WTC11 (cell line): ENCODE measurements at places on chromosomes 12 and 14.

DNA sequence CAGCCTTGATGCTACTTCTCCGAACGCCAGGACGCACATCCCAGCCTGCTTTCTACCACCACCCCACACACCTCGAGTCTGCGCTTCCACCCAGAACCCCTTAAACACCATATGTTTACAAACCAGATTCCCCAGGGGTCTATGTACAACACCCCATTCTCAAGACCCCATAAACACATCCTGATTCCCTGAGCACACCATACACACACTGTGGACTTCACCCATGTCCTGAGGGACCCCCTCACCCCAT lies 733 bp downstream of the TTC7B start:
- no peak for DNase-seq

- no peak for DNase-seq
These were observed 24.9 kb upstream of the C12orf76 start for GRCh38 chr12:110073049-110073831.

DNA sequence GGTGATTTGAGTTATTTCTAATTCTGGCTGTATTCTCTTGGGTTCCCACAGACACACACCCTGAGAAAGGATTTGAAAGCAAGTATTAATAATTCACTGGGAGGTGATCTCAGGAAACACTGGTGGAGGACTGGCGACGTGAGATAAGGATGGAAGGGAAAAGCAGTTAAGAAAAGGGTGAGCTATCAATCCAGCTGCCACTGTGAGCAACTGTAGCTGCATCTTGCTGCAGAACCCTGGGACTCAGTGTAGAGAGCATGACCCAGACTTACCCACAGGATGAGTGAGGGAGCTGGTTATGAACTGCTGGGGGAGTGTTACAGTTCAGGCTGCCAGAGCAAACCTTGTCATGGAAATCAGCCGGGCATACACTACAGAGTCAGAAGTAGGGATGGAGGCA lies 71.9 kb downstream of the RESF1 start:
- DNase-seq: no peak

- DNase-seq: no peak
These were observed 190.0 kb downstream of the EMP1 start for GRCh38 chr12:13386323-13387039.

- DNase-seq: no peak
These were observed 114.8 kb upstream of the FUT8 start for GRCh38 chr14:65297744-65298143.

DNA sequence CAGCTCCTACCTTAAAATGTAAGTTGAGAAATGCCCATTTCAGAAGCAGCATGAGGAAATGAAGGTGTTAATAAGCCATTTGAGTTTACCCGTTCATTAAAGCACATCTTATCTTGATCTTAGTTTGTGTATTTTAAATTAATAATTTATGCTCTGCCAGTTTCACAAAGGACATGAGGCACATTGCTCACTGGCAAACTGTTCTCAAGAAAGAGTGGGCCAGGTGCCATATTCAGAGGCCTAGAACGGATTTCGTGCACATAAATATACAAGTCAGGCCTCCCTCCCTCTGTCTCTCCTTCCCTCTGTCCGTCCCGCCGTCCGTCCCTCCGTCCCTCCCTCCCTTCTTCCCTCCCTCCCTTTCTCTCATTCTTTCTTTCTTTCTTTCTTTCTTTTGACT lies 29.5 kb downstream of the CPM start:
- no peak for DNase-seq
